Ecto neural progenitor cell (in vitro differentiated cells): ENCODE measurements at places on chromosomes 4 and X.
A peak's percentile ranks its signal among the peaks of the same experiment; 100 is the strongest.

DNA sequence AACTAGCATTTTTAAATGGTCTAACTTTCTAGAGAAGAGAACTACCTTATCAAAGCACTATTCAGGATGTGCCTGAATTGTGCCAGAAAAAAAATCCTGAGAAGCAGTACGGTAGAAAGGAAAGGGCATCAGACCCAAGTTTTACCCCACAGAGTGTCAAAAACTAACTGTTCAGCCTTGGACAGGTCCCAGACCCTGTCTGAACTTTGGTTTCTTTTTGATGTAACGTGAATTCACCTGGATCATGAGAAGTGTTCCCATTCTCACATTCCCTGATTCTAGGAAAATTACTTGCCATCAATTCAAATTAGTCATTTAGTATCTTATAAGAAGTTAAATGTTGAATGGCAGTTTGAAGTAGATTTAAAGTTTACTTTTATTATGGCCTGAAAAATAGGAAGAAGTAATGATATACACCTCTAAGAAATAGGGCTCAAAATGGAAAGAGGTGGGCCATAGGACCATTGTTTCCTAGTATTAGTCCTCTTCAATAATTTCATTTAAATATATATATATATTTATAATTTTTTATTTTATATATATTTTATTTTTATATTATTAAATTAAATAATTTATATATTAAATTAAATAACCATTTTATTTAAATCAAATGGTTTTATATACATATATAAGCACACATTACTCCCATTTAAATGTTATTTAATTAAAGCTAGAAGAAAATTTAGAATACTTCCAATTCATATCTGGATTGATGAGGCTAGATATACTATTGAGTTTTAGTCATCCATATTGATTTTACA lies 181.9 kb upstream of the PPARGC1A start:
- DNase-seq = no peak

DNA sequence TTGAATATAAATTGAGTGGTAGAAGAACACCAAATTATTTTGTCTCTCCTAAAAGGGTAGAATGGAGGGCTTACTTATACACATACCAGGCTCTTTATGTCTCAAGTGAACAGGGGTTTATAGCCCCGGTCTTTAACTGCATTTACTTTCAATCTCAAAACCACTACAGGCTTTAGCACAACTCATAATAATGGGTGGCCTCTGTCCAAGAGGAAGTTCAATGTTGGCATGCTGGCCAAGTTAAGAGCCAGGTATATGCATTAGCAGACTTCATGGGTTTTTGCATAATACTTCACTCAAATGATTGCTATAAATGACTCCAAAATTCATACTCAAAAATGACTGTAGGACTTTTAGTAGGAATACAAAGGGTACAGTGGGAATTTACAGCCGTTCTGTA lies 118.5 kb upstream of the OTUD4 start:
- DNase-seq = no peak

DNA sequence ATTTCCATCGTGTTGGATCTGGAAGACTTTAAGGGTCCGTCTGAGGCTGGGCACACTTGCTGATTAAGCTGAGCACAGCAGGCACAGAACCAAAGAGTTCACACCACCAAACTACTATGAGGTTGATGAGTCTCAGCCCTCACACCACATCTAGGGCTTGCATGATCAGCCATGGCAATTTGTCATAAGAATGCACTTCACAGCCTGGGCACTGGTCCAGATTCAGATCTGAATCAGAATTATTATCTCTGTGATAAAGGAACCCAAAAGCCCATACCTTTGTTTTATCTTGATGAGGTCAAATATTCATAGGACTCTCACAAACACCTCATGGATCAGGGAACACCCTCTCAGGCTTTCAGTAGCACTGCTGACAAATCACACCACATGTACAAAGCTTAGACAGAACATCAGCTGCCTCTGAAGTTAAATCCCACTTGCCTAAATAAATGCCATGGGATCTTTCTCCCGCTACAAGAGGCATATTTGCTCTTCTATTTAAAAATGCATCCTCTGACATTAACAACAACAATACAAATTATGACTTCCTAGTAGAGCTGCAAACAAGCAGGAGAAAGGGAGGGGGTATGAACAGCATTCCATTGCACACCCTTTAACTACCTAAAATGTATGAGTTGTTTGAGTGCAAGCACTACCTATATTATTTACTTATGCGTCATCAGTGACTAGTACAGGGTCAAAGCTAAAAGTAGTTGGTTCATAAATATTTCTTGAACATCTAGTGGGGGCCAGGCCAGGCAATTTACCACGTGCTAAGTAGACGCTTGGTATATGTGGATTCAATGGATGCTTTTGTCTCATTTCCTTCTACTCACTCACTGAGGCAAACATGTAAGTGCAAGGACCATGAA lies 186.3 kb upstream of the FGF13 start:
- no peak for DNase-seq

- DNase-seq = no peak
Observed at GRCh38 chrX:65866146-65866545, 173.7 kb downstream of the VSIG4 start.

DNA sequence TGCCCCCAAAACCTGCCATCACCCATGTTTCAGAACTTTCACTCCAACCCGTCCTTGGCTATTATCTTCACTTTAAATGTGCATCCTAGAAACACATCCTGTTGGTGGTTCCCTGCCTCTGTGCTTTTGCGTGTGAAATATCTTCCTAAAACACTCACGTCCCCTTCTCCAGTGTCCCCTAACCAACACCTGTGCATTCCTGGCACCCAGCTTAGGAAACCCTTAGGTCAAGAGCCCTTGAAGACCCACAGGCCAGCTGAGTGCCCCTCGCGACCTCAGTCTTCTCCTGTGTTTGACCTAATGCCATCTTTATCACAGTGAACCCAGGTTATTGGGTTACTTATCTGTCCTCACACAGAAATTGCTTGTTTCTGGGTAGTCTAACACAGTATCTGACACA lies 117.6 kb downstream of the STK32B start:
- no peak for DNase-seq

GRCh38 chr4:94452476-94453371 lies 982 bp downstream of the PDLIM5 start:
- DNase-seq = peak; percentile 81

DNA sequence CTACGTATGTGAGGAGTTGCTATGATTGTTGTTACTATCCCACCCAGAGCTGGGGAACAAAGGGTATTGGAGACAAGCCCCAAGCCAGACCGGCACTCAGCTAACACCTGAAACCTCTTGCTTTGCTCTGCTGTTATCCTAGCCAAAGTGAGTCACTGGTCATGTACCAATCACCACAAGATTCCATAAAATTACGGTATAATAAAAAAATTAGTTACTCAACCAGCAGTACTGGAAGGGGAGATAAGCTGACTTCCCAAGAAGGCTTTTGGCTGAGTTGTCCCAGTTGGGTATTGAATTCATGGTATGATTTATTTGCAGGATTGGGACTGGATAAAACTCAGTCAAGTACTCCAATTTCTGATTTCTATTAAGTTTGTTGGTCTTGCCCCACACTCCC lies 5.3 kb downstream of the EDA2R start:
- no peak for DNase-seq

DNA sequence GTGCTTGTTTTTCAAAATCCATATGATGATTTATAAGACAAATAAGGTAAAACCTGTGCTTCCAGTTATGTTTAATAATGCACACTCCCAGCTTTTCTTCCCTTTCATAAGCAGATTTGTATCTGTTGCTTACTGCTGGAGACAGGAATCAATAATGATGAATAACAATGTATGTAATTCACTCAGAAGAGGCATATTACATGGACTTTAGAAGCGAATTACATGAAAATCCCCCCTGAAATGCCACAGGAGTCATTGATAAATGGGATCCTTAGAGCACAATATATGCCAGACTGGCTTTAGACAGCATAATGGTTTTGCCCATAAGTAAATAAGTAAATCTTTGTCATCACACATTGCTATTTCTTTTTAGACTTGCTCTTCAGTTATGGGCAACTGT lies 892.3 kb downstream of the CCSER1 start:
- no peak for DNase-seq

GRCh38 chr4:30939069-30939468 lies 218.9 kb downstream of the PCDH7 start:
- no peak for DNase-seq

GRCh38 chrX:108417257-108417656 lies 21.0 kb downstream of the COL4A6 start:
- DNase-seq = no peak

- no peak for DNase-seq
Observed at GRCh38 chr4:154425514-154425913, 66.1 kb downstream of the DCHS2 start.

DNA sequence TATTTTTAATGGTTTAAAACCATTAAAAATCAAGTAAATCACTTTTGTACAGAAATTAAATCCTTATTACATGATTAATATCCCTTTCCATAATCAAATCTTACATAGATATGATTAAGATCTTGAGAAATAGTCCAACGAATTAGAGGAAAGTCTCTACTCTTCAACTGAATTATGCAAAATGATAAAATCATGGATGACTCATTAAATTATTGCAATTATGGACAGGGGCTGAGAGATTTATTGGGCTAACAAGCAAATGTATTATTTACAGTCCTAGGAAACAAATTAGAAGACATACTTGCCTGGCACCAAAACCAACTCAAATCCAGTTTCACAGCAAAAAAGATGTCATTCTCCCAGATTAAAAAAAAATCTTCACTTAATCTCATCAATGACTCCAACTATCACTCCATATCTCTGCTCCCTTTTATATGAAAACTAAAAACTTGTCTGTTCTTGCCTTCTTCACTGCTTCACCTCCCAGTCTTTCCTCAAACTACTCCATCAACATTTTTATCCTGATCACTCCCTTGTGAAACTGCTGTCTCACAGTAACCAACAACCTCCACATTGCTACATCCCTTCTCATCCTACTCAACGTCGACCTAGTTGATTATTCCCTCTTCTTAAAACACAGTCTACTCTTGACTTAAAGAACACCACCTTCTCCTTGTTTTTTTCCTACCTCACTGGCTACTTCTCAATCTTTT lies 18.4 kb upstream of the DDX60 start:
- no peak for DNase-seq

DNA sequence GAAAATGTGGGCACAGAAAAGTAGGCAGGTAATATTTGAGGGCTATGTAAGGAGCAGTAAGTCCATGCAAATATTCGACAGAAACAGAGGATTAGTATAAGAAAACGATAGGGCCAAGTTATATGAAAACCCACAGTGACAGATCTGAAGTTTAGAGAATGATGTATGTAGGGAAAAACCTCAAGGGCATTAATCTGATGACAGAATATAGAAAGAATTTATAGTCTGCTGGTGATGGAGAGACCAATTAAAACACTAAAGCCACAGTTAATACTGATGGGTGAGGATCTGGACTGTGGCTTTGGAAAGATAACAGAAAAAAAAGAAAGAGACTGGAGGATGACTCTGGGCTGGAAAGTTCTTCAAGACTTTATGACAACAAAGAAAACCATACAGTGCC lies 169.7 kb downstream of the PALLD start:
- DNase-seq = no peak

DNA sequence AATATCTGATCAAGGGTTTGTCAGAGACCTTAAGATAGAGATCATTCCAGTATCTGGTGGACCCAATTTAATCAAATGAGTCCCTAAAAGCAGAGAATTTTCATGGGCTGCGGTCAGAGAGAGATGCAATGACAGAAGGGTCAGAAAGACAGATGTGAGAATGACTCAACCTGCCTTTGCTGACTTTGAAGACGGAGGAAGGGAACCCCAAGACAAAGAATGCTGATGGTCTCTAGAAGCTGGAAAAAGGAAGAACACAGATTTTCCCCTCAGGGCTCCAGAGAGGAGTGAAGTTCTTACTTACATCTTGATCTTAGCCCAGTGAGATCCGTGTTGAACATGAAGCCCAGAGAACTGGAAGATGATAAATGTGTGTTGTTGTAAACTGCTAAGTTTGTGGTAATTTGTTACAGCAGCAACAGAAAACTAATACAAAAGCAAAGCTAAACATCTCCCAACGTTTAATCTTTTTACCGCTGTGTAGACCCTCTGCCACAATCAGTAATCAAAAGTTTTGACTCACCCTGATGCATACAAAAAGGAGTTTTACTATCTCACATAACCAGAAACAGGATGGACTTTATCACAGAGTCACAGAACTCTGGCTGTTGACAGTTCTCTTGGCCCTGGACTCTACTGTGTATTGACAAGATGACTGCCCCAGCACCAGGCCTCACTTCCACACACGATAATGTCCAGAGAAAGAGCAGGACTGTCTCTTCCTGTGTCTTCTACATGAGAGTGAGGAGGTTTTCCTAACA lies 70.2 kb upstream of the MAGEB2 start:
- DNase-seq = no peak

DNA sequence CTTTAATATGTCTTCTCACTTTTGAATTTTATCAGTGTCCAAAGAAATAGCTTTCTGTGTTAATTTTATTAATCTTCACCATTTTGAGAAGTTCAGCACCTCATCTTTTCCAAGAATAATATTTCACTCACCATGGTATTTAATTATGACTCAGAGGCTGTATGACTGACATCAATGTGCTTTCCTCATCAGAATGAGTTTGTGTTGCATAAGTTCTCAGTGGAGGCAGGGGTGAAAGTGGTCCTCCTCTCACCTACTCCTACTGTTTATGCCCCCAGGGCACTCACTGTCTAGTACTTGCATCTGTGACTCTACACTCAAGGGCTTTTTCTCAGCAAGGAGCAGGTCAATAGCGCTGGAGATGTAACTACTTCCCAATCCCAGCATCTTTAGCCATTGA lies 905.3 kb upstream of the INTU start:
- no peak for DNase-seq

DNA sequence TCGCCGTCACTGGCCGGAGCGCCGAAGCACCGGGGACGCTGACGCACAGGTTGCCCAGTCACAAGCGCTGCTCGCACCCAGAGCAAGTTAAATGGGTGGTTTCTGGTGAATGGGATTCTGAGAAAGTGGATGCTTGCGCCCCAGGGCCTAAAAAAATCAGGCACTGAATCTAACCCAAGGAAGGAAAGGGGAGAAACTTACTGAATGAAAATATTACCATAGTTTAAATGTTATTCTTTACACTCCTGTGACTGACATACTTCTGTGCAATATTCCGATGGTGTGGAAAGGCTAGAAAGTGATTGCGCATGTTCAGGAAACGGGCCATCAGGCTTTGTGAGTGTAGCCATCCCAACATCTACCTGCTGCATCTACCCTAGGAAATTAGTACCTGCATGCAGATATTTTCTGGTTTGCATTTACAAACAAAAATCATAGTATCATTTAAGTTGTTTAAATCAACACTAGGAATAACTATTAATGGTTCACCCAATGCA lies 838 bp upstream of the ABCG2 start:
- no peak for DNase-seq

GRCh38 chr4:59664771-59665170 lies 1535.4 kb upstream of the ADGRL3 start:
- DNase-seq = no peak
